Endodermal cell (in vitro differentiated cells): ENCODE measurements at places on chromosomes 1 and 21.

GRCh38 chr21:43911015-43911934 lies 46.3 kb downstream of the AGPAT3 start:
- DNase-seq: no peak

DNA sequence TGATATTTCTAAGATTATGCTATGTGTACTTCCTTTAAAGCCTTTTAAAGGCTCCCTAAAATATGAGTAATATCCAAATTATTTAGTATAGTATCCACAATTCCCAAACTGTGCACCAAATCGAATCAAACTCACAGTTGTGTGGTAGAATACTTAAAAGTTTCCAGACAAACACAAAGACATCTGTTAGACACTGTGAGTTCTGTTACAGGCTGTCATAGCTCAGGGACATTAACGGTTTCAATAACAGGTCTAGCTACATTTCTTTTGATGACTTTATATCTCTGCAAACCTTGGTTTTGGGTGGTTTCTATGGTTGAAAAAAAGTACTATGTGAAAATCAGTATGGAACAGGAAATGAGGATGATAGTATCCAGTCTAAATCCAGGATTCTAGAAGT lies 36.9 kb upstream of the NEK7 start:
- DNase-seq: no peak

DNA sequence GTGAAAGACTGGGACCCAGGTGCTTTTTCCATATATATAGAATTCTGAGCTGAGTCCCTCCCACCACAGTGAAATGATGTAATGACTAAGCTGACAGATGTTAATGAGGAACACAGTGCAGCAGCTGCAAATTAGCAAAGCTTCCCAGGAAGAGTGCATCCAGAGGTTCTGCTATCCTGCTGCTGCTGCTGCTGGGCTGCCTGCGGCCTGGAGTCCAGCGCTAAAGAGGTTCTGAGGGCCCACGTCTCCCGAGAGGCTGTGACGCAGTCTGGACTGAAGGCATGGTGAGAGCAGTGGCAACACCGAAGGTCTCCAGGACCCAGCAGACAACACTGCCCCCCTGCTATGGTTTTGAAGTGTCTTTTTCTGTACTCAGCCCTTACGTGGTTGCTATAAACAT lies 63.9 kb downstream of the URB2 start:
- no peak for DNase-seq

DNA sequence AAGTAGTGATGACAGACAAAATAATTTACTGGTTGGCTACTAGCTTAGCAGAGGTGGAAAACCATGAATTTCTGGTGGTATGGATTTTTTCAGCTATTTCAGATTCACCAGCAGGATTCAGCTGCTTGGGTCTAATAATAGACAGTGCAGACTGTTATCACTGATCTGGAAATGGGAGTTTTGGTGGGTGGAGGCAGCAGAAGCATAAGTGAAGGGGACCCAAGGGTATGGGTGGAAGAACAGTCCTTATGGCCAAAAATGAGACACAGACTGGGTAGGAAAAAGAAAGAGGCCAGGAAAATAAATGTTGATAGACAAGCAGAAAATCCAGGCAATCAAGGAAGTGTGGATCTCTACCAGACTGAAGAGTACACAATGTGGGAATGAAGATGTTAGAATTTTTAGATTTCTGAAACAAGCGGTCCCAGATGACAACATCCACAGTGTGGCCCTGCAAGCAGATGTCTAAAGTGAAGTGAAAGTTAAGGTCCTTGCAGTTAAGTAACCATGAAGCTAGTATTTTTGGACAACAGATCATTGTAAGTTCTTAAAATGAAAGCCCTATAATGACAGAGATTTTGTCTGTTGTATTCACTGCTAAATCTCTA lies 24.7 kb downstream of the LYST start:
- no peak for DNase-seq

DNA sequence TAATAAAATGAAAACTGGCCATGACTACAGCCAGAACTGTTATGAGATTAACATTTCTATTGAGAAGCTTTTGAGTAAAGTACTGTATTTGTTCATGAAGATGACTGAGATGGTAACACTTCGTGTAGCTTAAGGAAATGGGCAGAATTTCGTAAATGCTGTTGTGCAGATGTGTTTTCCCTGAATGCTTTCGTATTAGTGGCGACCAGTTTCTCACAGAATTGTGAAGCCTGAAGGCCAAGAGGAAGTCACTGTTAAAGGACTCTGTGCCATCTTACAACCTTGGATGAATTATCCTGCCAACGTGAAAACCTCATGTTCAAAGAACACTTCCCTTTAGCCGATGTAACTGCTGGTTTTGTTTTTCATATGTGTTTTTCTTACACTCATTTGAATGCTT lies 164.0 kb downstream of the NEK7 start:
- no peak for DNase-seq

DNA sequence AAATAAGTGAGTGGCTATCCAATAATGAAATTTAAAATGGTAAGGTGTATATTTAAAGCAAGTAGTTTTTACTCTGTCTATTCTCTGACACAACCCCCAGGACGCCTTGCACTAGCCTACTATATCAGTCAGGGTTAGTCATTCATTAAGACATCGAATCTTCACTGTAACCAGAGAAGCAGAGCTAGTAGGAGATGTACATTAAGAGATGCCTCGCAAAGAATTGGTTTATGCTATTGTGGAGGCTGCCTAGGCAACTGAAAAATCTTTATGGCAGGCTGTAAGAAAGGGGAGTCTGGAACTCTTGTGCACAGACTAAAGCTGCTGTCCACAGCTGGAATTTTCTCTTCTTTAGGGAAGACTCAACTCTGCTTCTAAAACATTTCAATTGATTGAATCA lies 28.8 kb downstream of the NTNG1 start:
- no peak for DNase-seq

DNA sequence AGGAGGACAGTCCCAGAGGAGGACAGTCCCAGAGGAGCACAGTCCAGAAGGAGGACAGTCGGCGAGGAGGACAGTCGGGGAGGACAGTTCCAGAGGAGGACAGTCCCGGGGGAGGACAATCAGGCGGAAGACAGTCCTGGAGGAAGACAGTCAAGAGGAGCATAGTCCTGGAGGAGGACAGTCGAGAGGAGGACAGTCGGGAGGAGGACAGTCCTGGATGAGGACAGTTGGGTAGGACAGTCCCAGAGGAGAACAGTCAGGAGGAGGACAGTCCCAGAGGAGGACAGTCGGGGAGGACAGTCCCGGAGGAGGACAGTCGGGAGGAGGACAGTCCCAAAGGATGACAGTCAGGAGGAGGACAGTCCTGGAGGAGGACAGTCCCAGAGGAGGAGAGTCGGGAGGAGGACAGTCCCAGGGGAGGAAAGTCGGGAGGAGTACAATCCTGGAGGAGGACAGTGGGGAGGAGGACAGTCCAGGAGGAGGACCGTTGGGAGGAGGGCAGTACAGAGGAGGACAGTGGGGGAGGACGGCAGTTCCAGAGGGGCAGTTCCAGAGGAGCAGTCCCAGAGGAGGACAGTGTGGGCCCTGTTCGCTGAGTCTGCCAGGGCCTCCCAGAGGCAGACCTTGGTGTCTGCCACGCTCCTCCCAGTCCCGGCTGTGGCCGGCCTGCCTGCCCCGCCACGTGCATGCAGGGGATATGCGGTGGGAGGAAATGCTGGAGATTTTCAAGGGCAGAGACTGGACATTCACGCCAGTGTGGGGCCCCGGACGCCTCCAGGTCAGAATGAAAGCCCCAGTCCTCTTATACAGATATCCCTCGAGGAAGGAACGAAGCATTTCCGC lies 183.8 kb upstream of the ARHGEF16 start:
- no peak for DNase-seq

DNA sequence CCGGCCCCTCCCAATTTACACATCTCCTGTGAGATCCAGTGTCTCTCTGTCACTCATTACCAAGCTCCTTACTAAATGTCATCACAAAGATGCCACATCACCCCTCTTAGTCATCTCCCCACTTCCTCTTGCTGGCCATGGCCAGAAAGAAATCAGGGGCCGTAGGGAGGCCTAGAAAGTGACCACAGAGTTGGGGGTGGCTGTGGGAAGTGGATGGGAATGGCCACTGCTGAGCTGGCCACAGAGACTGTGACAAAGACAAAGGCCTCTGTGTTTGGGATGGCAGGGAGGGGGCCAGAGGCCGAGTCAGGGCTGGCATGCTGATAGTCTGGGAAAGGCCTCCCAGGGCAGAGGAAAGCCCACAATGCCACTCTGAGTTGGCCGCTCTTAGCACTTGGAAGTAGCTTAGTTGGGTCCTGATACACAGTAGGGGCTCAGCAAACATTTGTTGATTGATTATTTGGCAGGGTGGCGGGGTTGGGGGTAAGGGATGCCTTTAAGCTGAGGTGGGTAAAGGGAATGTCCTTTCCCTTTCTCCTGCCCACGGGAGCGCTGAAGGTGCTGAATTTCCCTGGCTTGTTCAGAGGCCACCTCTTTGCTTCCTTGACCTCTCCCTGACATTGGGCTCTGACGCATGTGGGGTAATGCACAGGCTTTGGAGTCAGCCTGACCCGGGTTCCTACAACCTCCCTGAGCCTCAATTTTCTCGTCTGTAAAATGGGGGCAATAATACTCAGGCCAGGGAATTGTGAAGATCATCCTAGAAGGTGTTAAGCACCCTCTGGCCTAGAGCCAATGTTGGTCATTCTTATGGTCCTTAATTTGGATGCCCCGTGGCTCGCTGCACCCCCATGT lies 13.2 kb downstream of the NAV1 start:
- DNase-seq: no peak

DNA sequence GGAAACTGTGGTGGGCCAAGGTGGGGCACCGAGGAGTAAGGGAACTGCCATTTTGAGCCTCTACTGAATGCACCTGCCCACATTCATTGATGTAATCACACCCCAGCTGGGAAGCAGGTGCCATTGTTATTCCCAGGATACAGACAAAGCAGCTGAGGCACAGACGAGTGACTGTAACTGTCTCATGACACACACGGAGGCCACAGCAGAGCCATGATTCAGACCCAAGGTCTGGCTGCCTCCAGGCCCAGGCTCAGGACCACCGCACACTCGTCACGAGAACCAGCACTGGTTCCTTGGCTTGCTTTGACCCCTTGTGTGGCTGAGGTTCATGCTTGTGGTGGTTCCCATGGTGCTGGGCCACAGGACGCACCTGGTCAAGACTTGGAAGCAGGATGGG lies 45.6 kb upstream of the CLIC4 start:
- DNase-seq: no peak

GRCh38 chr1:206448471-206448870 lies 21.8 kb upstream of the IKBKE start:
- no peak for DNase-seq

- DNase-seq: no peak
Observed at GRCh38 chr1:232274236-232274855, 355.6 kb downstream of the SIPA1L2 start.

GRCh38 chr1:157562515-157562914 lies 10.2 kb upstream of the FCRL5 start:
- DNase-seq: no peak

GRCh38 chr21:41804381-41804780 lies 37.5 kb upstream of the RIPK4 start:
- DNase-seq: no peak

DNA sequence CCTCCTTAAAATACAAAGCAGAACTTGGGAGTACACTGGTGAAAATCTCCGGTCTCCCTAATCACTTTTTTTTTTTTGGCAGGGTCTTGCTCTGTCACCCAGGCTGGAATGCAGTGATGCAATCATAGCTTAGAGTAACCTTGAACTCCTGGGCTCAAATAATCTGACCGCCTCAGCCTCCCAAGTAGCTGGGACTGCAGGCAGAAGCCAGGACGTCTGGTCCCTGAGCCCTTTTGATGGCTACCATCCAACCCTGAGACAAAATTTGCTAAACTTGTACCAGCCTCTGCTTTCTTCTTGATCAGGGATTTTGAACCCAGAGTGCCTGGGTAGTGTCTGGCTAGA lies 4.1 kb downstream of the L1TD1 start:
- peak; percentile 71 for DNase-seq

DNA sequence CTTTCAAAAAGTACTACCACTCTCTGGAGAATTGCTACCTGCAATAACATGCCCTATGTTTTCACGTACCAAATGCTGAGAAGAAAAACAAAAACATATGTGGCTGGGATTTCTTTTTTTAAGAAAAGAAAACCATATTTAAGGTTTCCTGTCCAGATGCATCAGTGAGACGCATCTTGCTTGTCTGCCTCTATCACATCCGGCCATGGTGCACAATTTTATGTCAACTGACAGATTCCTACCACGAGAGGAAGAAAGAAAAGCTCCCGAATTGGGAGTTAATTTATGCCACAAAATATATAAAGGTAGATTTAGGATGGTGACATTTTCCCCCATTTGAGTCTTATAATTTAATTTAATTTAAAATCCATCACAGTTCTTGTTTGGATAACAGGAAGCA lies 62.3 kb upstream of the COL24A1 start:
- no peak for DNase-seq

DNA sequence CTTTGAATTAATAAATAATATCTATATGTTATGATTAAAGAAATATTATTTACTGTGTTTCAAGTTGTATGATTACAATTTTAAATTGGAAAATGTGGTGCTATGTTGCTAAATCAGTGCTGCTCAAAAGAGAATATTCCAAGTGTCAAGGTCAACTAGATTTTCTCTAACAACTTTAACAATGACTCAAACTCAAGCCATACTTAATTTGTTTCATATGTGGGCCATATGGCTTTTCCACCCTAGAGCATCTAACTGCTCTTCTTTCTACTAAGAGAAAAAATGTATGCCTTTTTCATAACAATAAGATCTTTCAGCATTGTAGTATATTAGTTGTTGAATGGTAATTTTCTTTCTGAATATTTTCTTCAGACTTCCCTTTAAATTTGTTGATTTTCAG lies 8.3 kb upstream of the SYT14 start:
- no peak for DNase-seq

GRCh38 chr21:44018813-44019567 lies 6.9 kb downstream of the TRAPPC10 start:
- DNase-seq: no peak

DNA sequence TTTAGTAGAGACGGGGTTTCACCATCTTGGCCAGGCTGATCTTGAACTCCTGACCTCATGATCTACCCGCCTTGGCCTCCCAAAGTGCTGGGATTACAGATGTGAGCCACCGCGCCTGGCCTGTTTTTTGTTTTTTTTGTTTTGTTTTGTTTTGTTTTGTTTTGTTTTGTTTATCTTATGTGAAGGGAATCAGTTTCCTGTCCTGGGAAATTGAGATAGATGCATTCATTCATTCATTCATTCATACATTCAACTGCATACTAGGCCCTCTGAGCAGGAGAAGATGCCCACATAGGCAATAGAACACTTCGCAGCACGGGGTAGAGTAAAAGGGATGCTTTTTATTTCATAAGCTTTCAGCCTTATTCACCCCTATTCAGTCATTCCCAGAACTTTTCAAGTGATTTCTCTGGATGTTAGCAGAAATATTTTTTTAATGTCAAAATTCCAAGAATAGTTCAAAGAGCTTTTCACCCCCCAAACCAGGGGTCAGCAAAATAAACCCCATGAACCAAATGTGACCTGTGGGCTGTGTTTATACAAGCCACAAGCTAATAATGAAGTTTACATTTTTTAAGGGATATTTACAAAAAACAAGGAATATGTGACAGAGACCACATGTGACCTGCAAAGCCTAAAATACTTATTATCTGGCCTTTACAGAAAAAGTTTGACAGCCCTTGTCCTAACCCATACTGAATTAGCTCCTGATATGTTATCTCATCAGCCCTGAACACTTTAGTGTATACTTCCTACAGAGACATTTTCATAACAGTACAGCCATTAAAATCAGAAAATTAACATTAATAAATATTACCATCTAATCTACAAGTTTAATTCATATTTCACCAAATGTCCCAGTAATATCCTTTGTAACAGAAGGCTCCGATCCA lies 127.1 kb downstream of the MAST2 start:
- no peak for DNase-seq

GRCh38 chr1:27934818-27935549 lies at the start of gene SMPDL3B:
SMPDL3B (plus strand) TSS chr1:27935000; CDS start chr1:27935184, 184 bp downstream.
- DNase-seq: peak; percentile 97
